ENCODE measurements at places on chromosomes 2 and 18.
A peak's percentile ranks its signal among the peaks of the same experiment; 100 is the strongest.

GRCh38 chr2:69745035-69745434 is 3.1 kb downstream of the ANXA4 start:
- no peak for DNase-seq

DNA sequence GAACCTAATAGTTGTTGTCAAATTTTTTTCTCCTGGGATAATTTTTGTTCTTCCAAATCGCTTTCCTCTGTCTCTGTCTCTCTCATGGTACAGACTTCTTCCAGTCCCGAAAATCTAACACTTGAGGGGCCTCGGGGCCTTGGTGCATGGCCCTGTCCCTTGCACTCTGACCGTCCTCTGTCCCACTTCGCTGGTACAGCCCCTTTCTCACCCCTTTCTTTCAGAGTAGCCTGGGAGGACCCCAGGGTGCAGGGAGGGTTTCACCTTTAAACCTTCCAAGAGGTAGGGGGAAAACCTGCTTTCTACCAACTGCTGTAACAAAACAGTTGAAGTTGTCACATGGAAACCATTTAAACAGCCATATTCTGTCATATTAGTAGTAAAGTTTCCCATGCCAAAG is 22.2 kb upstream of the FAHD2A start:
- DNase-seq = no peak

- DNase-seq = no peak
Observed at GRCh38 chr2:174636987-174637386, 39.4 kb upstream of the WIPF1 start.

GRCh38 chr18:76495435-76496193 is 572 bp upstream of the ZNF516 start:
- DNase-seq = no peak

DNA sequence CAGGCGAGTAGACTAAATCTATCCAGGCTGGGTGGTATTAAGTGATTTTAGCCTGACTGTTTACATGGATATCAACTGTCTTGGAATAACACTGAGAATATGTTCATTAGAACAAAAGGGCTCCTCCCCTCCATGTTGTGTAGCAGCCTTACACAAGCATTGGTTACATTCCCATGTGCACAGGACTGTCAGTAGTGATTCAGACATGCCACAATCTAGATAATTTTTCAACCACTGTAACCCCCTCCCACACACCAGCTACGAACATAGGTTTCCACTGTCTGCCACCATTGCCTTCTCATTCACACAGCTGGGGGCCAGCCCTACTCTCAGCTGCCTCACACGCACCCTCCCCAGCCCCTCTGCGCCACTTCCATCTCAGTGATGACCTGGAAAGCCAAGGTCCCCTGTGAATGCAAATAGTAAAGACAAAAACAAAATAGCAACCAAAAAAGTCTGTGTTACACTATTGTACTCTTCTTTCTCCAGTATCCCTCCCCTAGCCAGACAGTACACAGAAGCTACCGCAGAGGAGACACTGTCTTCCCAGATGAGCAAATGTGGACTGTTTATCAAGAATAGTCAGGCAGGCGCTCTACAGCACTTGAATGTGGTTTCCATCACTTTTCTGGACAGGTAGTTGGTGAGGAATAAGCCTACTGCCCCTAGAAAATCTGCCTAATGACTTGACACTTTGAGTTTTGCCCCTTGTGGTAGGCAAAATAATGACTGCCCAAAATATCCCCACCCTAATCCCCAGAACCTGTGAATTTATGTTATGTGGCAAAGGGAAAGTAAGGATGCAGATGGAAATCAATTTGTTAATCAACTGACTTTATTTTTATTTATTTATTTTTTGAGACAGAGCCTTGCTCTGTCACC is 27.9 kb upstream of the TYMS start:
- no peak for DNase-seq

GRCh38 chr2:169303579-169304305 is 58.6 kb downstream of the LRP2 start:
- DNase-seq = no peak

GRCh38 chr2:165401285-165401852 is 68.1 kb upstream of the CSRNP3 start:
- peak; percentile 83 for DNase-seq

DNA sequence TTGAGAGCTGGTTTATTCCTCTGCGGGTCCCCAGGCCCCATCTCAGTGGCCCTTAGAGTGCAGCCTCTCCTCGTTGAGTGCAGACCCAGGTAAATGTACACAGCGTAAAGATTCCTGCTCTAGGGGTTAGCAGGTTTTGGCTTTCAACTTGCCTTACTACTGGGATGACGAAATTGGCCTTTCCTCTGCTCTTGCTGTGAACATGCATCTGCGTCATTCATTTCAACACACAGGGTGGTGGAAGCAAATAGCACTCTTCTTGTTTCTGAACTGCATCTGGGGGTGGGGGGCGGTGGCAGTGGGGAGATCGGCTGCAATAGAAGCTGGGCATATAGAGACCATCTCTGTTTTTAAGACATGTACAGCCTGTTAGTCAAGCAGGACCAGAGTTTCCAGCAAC is 16.5 kb upstream of the SLC16A14 start:
- DNase-seq = no peak

DNA sequence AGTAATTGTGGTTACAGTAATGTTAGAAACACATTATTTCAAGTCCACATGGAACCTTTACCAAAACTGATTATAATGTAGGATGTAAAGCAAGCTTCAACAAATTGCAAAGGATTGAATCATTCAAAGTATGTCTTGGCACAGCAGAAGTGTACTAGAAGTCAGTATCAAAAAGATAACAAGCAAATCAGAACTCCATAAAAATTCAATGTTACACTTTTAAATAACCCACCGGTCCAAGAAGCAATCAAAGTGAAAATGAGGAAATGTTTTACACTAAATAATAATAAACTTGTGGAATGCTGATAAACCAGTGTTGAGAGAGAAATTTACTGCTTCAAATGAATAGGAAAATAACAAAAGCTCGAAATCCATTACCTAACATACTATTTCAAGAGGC is 47.7 kb downstream of the TTC21B start:
- DNase-seq = no peak

DNA sequence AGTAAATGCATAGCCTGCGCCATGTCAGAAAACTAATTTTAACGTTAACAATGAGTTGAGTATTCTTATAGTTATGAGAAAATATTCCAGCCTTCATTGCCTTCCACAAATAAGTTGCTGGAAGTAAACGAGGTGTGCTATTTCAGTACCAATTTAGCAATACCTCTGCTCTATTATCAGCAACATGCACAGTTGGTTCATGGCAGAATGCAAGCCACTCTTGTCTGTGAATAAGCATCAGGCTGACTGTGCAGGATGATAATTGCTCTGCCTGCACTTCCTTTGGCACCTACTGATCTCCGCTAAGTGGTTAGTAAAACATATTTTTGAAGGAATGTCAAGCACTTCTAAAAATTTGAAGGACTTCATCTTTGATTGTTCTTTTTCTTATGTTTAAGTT is 261.9 kb upstream of the SIX3 start:
- no peak for DNase-seq

- no peak for DNase-seq
Observed at GRCh38 chr2:239601201-239601851, 200.5 kb upstream of the HDAC4 start.

GRCh38 chr2:236855866-236856847 is 229.5 kb upstream of the COPS8 start:
- no peak for DNase-seq

- DNase-seq = no peak
Observed at GRCh38 chr18:44238454-44238853, 442.2 kb upstream of the SETBP1 start.

GRCh38 chr18:2971741-2972552 is 41.0 kb downstream of the LPIN2 start:
- no peak for DNase-seq

GRCh38 chr2:230457073-230457768 is 41.2 kb downstream of the SP100 start:
- no peak for DNase-seq

GRCh38 chr2:199219551-199219950 is 238.2 kb downstream of the SATB2 start:
- DNase-seq = no peak

GRCh38 chr2:124027182-124027581 is 2.1 kb downstream of the CNTNAP5 start:
- peak; percentile 89 for DNase-seq

- DNase-seq = no peak
Observed at GRCh38 chr2:149278161-149278871, 52.1 kb upstream of the LYPD6 start.

DNA sequence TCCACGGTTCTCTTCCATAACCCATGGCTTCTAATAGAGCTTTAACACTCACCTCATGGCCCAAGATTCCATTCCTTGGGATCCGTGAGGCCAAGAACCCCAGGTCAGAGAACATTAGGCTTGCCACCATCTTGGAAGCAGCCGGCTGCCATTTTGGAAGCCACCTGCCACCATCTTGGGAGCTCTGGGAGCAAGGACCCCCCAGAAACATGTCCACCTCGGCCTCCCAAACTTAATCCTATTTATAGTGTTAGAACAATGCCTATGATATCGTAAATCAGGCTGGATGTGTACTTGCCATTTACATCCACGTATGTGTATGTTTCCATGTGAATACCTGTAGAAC is 39.9 kb upstream of the HAAO start:
- DNase-seq = no peak

DNA sequence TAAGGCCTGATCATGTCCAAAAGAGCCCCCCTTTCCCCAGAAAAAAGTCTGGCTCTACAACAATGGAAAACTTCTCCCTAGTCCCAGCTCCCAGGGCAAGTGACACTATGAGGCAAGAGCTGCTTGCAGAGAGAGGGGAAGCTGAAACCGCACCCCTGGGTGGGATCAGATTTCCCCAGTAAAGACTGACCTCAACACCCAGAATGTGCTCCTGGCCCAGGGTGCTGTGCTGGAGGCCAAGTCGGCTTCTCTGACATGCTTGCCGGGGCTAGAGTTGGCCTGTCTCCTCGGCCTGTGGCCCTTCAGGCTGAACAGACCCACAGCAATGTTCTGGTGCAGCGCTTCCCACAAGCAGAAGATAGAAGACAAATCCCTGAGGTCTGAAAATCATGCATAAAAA is 18.4 kb upstream of the ST8SIA3 start:
- DNase-seq = no peak

GRCh38 chr2:215332872-215333595 is 21.2 kb downstream of the ATIC start:
- DNase-seq = no peak

DNA sequence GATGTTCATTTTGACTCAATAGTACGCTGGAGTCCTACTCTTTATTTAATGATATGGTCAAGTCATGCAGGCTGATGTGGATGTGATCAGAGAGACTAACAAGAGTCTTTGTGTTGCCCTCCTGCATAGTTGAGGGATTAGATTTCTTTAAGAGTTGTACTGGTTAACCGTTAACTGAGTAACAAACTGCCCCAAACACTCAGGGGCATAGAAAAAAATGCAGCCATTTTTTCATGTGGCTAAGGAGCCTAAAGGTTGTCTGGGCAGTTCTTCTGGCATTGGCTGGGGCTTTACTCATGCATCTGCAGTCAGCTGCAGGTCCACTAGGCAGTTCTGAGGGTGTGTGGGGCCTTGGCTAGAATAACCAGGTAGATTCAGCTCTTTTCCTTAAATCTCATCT is 32.5 kb downstream of the DOCK10 start:
- no peak for DNase-seq

DNA sequence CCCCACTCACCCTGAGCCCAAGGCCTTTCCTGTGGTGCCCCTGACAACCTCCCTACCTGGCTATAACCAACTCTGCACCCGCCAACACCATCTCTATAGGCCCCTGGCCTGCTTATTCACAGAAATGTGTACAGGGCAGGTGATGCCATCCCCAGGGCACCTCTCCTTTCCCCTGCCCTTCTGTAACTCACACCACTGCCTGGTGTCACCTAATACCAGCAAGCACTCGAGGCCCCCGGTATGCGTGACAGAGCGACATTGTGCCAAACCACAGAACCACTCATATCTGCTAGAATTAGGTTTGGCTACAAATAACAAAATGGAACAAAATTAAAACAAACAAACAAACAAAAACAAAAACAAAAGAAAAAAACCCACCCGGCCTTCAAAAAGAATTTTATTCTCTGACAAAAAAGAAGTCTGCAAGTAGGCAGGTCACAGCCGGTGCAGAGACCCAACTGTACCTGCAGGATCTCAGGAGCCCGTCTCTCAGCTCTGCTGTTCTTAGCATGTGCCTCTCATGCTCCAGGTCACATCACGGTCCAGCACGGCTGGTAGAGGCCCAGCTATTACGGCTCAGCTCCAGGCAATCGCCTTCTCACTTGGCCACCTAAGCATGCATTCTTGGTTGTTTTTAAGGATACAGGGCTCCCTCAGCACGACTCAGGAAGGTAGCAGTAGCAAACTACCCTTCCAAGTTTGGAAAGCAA is 51.4 kb downstream of the FAM178B start:
- DNase-seq = no peak

GRCh38 chr2:84077496-84077895 is 381.6 kb downstream of the SUCLG1 start:
- peak; percentile 58 for DNase-seq

DNA sequence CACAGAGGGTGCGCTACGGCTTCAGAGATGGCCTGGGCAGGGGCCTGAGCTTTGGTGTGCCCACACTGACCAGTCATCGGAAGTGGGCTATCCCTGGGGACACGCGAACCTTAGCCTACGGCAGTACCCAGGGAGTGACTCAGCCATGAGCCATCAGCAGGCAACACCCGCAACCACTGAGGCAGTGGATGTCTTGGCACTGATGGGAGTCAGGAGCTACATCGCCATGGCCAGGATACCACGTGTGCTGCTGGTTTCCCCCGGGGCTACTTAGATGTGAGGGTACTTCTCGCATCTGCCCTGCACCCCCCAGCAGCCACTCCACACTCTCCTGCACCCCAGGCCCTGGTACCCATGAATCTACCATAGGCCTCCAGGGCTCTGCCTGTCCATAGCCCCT is 12.8 kb upstream of the HPCAL1 start:
- DNase-seq = no peak

DNA sequence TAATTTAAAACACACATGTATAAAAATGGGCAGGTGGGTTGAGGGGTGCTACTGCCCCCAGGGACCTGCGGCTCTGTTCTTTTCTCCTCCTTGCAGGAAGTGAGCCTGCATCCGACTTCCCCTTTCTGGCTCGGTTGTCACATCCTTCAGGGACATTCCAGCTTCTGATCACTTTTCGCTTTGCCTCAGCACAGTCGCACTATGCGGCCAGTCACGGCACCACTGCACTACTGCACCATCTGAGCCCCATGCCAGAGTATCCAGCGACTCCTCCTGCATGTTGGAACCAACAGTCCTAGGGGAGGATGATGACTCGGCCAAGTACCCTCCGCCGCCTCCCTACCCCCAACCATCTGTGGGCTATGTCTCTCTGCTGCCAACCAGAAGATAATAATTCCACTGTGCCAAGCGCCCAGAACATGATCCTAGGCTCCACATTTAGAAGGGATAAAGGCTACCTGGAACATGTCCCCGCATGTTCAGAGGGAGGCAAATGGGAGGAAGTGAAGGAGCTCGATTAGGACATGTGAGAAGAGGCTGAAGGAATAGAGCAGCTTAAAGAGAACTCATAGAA is 17.6 kb downstream of the CDC42EP3 start:
- DNase-seq = peak; percentile 31
